ENCODE measurements at places on chromosomes 11 and 22.

- no peak for DNase-seq
Measured at GRCh38 chr11:103623933-103624332, 412.5 kb upstream of the DDI1 start.

GRCh38 chr11:16876837-16877236, 137.4 kb downstream of the PLEKHA7 start:
- no peak for DNase-seq

- DNase-seq = no peak
Measured at GRCh38 chr22:18028817-18029527, 4.6 kb upstream of the MICAL3 start.

DNA sequence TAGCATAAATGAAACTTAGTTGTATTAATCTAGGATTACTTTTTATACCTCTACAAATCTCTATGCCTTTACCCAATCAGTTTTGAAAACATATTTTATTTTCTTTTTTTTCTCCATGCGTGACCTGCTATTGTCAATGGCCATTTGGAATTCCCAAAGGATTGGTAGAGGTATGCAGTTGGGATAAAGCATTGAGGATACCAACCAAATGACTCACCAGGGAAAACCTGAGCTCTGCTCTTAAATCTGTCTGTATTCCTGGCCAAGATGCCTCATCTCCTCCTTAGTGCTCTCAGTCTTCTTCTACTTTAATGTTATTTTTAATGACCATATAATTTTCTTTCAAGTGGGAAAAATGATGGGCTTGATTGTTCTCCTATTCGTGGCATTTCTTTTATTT, 61.9 kb downstream of the EHF start:
- peak; percentile 62 for DNase-seq

DNA sequence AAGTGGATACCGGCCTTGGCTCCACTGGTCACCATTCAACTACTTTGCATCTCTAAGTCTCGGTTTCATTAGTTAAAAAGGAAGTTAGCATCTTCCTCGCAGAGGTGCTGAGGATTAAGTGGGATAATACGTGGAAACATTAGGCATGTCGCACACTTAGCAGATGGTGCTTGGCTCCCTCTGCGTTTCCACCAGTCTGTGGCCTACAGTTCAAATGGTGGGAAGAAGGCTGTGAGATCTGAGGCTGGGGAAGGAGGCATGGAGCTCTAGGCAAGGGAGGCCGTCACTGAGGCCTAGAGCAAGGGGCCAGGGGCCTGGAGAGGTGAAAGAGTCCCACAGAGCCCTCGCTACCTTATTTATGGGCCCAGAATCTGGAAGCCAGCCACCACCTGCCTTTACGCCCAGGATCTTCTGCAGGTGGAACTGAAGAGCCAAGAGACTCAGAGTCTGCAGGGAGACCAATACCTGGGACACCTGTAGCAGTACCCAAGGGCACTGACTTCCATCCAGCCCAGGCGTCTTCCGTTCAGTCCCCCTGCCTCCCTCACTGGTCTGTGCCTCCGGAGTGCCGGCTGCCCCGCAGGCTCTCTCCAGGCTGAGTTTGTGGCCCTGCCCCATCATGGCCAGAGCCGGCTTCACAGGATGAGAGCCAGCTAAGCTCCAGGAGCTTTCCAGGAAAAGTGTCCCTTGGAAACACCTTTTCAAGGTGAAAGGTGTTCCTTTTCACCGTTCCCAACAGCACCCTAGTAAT, 66.1 kb upstream of the A4GALT start:
- no peak for DNase-seq

DNA sequence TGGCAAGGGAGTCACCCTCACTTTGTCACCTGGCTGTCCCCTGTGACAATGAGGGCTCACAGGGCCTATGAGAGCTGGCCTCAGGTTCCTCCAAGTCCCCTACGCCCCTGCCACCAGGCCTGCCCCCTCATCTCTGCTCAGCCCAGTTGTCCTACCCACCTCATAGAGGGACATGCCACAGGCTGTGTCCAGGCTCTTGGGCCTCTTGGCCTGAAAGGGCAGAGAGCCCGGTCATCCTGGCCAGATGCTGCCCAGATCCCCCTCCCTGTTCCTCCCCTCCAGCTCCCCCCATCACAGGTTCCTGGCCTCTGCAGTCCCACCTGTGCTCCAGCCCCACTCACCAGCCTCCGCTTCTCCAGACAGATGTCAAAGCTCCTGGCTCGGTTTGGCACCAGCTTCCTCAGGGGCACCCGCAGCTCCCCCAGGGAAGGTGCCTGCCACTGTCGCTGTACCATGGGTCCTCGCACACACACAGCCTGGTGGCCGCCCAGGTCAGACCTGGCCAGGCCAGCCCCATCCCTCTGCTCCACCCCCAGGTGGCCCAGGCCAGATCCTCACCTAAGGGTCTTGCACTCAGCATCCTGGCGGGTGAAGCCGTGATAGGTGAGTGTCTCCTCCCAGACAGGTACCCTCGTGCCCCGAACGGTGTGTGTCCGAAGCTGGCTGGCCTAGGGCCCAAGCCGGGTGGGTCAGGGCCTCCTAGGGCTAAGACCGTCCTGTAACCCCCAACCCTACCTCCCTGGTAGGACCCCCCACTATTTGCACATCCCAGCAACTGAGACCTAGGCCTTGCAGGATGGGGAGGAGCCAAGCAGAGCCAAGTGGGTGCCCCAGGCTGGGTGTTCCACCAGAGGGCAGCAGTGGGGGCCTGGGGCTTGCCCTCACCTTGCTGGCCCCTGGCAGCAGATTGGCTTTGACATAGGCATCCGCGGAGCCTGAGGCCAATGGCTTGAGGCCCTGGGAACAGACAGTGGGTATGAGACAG, 8.3 kb downstream of the NDUFV1 start:
- peak; percentile 85 for DNase-seq

GRCh38 chr11:8006349-8006977, 19.3 kb downstream of the EIF3F start:
- peak; percentile 92 for DNase-seq

GRCh38 chr11:93219440-93219839, 21.6 kb upstream of the SLC36A4 start:
- no peak for DNase-seq

GRCh38 chr22:20437613-20438426, at the start of gene SCARF2:
SCARF2 (minus strand) TSS chr22:20437825; CDS start chr22:20437754, 71 bp downstream.
- peak; percentile 86 for DNase-seq

DNA sequence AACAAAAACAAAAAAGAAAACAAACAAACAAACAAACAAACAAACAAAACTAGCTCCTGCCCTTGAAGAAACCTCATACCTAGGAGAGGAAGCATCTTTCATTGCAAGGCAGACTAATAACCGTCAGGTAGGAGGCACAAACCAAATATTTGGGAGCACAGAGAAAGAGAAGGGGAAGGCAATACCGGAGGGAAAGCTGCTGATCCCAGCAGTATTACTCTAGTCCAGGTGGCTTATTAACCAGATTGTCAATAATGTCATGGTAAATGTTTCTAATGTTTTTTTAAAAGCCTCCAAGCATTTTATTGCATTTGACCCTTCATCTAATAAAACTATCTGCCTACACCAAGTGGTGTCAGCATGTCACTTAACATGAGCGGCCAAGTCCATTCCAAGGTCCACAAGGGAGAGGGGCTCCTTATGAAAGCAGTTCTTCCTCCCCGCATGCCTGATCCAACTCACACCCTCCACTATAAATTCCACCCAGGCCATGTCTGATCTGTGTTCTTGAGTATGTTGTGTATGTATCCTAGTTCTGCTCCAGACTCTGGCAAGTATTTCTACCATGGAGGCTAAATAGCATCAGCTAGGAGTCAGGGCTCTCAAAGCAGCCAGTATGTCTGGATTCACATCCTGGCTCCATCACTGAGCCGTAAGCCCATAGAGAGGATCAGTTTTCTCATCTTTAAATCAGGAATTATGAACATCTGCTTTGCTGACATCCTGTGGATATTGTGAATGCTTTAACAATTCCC, 208.1 kb upstream of the TENM4 start:
- DNase-seq = no peak

GRCh38 chr11:73117071-73117470, 25.0 kb downstream of the FCHSD2 start:
- no peak for DNase-seq

DNA sequence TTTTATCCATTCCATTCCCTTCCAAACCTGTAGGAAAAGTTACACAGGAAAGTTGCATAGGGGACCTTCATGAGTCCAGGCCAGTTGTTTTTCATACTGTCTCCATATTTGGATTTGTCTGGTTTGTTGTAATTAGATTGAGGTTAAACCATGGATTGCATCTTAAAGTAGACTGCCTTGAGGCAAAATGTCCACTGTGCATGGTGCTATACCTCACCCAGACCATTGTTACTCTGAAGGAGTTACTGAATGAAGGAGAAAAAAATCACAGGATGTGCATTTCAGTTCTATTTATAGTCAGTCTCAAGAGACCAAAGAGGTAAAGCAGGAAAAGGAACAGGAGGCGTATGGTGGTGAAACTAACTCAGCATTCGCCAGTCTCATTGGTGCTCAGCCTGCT, 29.6 kb upstream of the L3MBTL2 start:
- DNase-seq = no peak

DNA sequence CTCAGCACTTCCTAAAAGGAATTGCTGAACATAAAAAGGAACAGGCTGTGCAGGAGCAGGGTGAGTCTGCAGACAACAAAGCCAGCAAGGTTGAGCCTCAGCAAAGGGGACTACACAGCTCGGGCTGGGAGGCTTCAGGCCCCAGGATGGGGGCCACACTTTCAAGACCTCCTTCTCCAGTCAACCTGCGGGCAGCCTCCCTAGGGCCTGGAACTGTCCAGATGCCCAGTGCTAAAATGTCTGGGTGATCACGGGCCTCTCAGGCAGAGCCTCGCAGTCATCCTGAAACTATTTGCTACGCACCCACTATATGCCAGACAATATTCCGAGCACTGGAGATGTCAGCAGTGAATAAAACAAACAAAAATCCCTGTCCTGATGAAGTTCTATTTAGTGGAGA, 3.9 kb upstream of the NEFH start:
- DNase-seq = peak; percentile 28

- no peak for DNase-seq
Measured at GRCh38 chr11:100141201-100141600, 545.9 kb upstream of the ARHGAP42 start.

DNA sequence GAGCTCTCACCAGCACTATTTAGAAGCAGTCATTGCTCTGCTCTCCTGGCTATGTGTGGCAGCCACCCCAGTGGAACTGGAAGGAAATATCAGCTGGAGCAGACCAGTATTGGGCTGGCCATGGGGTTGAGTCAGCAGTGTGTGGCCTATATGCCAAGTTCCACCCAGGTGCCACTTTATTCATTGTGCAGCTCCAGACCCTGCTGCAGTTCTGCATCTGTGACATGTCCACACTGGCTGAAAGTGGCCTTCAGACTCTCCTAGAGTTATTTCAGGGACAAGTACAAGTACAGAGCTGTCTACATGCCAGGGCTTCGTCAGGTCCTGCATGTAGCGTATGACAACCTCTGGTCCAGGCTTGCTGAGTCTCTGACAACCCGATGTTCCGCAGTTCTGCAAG, 55.2 kb downstream of the CABIN1 start:
- no peak for DNase-seq

DNA sequence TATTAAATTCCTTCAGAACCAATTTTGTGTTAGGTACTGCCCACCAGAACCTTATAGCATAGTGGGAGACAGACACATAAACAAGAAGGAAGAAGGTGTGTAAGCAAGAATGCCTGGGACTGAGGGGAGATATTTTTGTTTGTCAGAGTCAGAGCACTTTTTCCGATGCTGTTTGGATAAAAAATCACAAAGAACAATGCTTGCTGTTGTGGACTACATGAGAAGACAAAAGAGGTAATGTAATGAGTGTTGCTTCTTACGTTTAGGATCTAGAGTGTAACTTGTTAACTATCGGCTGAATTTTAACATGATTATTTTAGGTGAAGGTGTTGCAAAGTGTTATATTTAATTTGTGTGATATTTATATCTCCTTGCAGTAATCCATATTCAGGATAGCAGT, 84.9 kb downstream of the ATM start:
- no peak for DNase-seq

DNA sequence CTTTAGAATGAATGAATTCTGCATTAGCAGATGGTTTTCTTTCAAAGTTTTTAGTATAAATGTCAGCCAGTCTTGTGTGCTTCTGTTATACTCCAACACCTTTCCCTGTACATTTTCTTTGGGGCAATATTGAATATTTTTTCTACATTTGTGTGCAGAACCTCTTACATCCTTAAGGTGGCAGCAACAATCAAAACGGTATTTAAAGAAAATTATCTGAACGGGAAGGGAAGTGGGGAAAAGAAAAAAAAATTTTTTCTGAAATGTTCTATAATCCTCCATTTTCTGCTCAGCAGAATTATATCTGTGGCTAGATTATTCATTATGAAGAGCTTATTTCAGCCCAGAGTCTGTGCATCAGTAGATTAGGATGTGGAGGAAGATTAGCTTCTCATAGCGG, 347.3 kb upstream of the RAG2 start:
- DNase-seq = no peak

DNA sequence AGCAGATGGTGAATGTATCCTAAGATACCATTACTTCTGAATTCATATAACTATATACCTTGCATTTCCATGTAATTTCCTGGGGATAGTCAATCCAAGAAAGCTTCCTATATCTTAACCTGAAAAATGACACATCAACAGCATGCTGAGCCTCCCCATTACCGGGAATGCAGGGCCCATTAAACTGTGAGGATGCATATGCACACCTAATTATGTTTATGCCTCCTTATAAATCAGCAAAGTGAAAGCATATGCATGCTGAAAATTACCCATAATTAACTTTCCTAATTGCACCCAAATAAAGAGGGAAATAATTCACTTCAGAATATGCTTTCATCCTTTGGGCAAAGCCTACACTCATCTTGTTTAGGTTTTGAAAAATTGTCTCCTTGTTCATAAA, 663.0 kb downstream of the KCNA4 start:
- DNase-seq = no peak

DNA sequence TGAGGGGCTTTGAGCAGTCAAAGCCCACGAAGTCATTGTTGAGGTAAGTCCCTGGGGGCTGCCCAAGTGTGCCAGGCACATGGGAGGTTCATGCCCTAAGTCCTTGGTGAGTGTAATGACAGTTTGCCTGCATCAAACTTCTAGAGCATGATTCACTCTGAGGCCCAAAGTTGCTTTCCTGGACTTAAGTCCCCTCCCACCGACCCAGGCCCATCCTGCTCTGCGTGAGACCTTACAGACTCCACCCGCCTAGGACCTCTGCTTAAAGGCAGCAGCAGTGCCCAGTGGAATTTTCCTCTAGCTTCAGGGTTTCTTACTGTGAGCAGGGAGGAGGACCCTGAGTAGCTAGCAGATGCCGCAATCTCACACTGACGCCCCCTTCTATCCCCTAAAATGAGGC, 5.7 kb upstream of the PVALB start:
- peak; percentile 59 for DNase-seq

GRCh38 chr11:15629690-15630321, 515.1 kb downstream of the INSC start:
- DNase-seq = peak; percentile 88

GRCh38 chr11:126457817-126458216, 102.3 kb downstream of the ST3GAL4 start:
- DNase-seq = no peak
